ENCODE measurements at places on chromosomes 1 and 21.

DNA sequence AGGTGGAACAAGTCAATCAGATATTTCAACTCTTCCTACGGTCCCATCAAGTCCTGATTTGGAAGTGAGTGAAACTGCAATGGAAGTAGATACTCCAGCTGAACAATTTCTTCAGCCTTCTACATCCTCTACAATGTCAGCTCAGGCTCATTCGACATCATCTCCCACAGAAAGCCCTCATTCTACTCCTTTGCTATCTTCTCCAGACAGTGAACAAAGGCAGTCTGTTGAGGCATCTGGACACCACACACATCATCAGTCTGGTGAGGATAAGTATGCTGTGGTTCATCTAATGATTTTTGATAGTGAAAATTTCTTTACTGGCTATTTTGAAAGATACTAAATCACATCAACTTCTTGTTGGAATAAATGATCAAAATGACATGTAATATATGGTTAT is 67.7 kb upstream of the MPC2 start:
- H3K4me3 ChIP-seq: no peak overlapping the region
- H3K4me1 ChIP-seq: peaks cover 13% of the 10 kb centered on the region
- no peaks in the 10 kb centered on the region for H3K27me3 ChIP-seq
- H3K36me3 ChIP-seq: peaks cover 27% of the 10 kb centered on the region
- no peak overlapping the region for H3K27ac ChIP-seq

DNA sequence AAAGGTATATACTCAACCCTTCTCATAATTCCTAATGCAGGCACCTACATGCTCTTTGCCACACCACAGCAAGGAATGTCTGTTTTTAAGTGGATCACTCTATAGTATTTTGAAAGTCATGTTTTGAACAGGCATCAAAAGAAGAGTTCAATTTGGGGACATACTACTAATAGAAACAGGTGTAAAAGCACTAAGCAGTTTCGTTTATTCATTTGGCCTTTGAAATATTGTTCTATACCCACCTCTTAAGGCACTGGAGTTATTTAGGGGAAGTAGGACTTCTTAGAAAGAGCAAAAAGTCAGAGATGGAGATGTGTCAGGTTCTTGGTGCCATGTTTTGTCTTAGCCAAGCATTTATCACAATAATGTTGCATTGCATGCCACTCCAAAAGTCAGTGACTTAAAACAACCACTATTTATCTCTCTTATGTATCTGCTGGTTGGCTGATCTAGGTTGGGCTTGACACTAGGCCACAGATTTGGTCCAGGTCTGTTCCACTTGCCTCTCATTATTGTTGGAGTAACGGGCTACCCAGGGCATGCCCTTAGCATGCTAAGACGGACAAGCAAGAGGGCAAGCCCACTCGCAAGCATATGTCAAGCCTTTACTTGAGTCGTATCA is 107.5 kb downstream of the RGL1 start:
- H3K27ac ChIP-seq: no peak overlapping the region
- H3K4me3 ChIP-seq: no peak overlapping the region
- no peak for DNase-seq
- peaks cover 11% of the 10 kb centered on the region for H3K4me1 ChIP-seq

DNA sequence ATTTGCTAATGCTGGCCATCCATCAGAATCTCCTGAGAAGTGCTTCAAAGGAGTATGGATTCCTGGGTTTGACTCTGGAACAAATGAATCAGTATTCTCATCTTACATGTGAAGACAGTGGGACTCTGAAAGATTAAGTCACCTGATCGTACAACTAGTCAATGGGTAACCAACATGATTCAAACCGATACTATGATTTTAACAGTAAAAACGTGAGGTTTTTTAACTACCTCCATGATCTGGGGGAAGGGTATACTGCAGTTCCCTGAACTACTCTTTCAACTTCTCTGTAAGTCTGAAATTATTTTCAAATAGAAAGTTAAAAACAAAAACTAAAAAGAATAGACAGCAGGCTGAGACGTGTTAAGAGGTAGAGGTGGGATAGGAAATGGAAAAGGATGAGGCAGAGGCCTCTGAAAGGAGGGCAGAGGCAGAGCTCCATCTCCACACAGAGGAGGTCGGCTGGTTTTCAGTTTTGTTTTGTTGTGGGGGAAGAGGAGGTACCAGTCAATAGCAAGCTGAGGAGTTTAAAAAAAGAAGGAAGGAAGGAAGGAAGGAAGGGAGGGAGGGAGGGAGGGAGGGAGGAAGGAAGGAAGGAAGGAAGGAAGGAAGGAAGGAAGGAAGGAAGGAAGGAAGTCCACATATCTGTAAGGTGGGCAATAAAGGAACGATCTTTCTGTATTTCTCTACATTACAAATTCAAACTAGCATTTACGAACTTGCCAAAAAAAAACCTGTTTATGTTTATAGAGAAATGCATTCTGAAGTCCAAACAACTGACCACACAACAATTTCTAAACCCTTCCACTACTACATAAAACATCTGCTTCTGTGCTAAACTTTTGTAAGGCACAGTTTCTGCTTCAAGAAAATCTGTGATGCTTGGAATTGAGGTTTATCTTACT is 213.1 kb downstream of the RERE start:
- H3K36me3 ChIP-seq: peaks cover 3% of the 10 kb centered on the region
- peak overlapping the region; percentile 94 for H3K27ac ChIP-seq
- peak overlapping the region; percentile 61 for H3K4me3 ChIP-seq
- no peak for DNase-seq
- H3K4me1 ChIP-seq: peaks cover 28% of the 10 kb centered on the region
- H3K27me3 ChIP-seq: no peaks in the 10 kb centered on the region

DNA sequence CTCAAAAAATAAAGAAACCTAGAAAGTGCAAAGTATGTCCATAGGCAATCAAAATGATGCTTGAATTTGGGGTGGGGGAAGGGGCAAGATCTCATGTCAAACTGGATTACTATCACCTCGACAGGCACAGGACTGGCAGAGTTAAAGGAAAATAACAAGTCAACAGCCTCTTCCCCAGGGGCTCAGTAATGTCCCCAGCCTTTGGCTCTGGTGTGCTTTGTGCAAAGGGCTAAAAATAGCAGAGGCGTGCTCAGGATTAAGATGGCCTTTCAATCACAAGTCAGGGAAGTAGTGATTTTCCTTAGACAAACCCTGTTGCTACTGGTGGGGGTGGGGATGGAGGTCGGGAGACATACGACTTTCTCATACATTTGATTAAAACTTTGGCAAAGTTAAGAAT is 63.5 kb upstream of the OLIG2 start:
- DNase-seq: no peak
- peaks cover 2% of the 10 kb centered on the region for H3K36me3 ChIP-seq
- no peak overlapping the region for H3K4me3 ChIP-seq
- H3K27ac ChIP-seq: no peak overlapping the region
- H3K27me3 ChIP-seq: peaks cover 12% of the 10 kb centered on the region
- peaks cover 16% of the 10 kb centered on the region for H3K4me1 ChIP-seq

DNA sequence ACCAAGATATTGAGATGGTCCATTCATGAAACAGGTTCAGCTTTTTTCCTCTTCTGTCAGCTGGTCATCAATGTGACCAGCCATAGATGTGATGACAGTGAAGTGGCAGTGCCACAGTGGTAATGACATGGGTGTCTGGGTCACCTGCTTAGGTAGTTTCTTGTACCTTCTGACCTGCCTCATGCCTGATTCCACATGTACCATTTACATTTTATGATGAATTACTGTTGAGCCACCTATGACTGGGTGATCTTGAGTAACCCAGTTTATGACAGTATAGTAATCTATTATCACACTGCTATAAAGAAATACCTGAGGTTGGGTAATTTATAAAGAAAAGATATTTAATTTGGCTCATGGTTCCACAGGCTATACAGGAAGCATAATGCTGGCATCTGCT is 45.7 kb downstream of the RGSL1 start:
- H3K4me3 ChIP-seq: no peak overlapping the region
- H3K4me1 ChIP-seq: no peaks in the 10 kb centered on the region
- no peak for DNase-seq
- no peaks in the 10 kb centered on the region for H3K27me3 ChIP-seq
- no peaks in the 10 kb centered on the region for H3K36me3 ChIP-seq

- H3K4me1 ChIP-seq: no peaks in the 10 kb centered on the region
- no peaks in the 10 kb centered on the region for H3K36me3 ChIP-seq
- H3K27me3 ChIP-seq: no peaks in the 10 kb centered on the region
- H3K27ac ChIP-seq: no peak overlapping the region
- H3K4me3 ChIP-seq: no peak overlapping the region
These were observed 767.7 kb upstream of the ADGRL2 start for GRCh38 chr1:81032973-81033425.

GRCh38 chr1:32801096-32801715 is 16.0 kb downstream of the YARS1 start:
- H3K4me1 ChIP-seq: peaks cover 42% of the 10 kb centered on the region
- peak overlapping the region; percentile 84 for H3K27ac ChIP-seq
- peaks cover 33% of the 10 kb centered on the region for H3K36me3 ChIP-seq
- DNase-seq: no peak
- peak overlapping the region; percentile 47 for H3K4me3 ChIP-seq
- no peaks in the 10 kb centered on the region for H3K27me3 ChIP-seq

DNA sequence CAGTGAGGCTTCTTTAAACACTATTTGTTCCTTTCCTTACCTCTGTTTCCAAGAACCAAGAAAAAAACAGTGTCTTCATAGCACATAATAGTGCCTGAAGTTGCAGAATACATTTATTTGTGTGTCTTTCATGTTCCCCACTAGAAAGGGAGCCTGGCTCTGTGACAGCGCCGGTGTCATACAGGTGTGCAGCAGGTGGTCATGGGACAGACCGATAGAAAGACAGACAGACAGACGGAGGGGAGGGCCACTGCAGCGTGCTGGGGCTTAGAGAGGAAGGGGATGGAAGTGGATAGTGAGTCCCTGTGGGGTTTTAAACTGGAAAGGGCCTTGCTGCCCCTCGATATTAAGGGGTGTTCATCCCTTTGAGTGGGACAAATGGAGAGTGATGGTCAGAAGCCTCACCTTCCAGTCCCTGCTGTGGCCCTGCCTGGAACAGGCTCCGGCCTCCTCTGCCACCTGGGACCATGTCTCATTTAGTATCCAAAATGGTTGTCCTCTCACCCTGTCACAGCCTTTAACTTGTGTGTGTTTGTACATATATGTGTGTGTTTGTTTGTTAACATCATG is 152.9 kb downstream of the PGBD5 start:
- H3K36me3 ChIP-seq: peaks cover 13% of the 10 kb centered on the region
- DNase-seq: no peak
- H3K4me1 ChIP-seq: peaks cover 6% of the 10 kb centered on the region
- H3K4me3 ChIP-seq: no peak overlapping the region
- H3K27ac ChIP-seq: no peak overlapping the region

DNA sequence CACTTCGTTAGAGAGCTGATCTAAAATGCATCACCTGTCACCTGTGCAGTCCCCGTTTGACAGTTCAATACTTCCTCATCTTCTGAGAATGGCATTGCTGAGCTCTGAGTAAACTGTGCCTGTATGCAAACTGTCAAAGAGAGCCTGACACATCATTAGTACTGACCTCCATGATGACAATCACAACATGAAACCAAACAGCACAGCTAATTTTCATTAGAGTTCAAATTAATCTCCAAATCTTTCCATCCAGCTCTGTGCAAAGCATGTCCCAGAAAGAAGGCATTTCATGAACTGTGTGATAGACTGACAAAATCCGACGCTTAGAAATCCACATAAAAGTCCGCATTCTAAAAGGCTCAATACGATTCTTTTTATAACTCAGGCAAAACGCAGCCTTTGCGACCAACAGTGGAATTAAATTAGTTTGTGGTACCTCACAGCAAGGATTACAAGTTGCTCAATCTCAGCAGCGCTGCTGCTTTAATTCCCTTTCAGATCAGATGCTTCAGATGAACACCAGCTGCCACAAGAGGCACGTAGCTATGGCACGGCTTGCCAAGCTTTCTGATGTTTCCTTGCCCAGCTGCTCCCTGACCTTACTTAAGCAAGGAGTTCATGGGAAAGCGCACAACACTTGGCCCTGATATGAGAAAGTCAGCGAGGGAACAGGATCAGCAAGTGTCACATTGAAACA is 765.5 kb upstream of the PRMT6 start:
- H3K27ac ChIP-seq: no peak overlapping the region
- H3K27me3 ChIP-seq: no peaks in the 10 kb centered on the region
- H3K4me1 ChIP-seq: no peaks in the 10 kb centered on the region
- no peak for DNase-seq
- peaks cover 2% of the 10 kb centered on the region for H3K36me3 ChIP-seq

- peaks cover 17% of the 10 kb centered on the region for H3K27me3 ChIP-seq
- H3K27ac ChIP-seq: no peak overlapping the region
- peaks cover 2% of the 10 kb centered on the region for H3K36me3 ChIP-seq
- H3K4me1 ChIP-seq: no peaks in the 10 kb centered on the region
These were observed 11.5 kb upstream of the ZNF362 start for GRCh38 chr1:33244809-33245186.

GRCh38 chr1:97332716-97333115 is 588.1 kb downstream of the DPYD start:
- H3K36me3 ChIP-seq: no peaks in the 10 kb centered on the region
- H3K27ac ChIP-seq: no peak overlapping the region
- no peaks in the 10 kb centered on the region for H3K27me3 ChIP-seq
- H3K4me1 ChIP-seq: no peaks in the 10 kb centered on the region

- H3K4me1 ChIP-seq: no peaks in the 10 kb centered on the region
- H3K4me3 ChIP-seq: no peak overlapping the region
- no peak for DNase-seq
- H3K36me3 ChIP-seq: peaks cover 2% of the 10 kb centered on the region
These were observed 69.6 kb upstream of the SGIP1 start for GRCh38 chr1:66464351-66464750.

DNA sequence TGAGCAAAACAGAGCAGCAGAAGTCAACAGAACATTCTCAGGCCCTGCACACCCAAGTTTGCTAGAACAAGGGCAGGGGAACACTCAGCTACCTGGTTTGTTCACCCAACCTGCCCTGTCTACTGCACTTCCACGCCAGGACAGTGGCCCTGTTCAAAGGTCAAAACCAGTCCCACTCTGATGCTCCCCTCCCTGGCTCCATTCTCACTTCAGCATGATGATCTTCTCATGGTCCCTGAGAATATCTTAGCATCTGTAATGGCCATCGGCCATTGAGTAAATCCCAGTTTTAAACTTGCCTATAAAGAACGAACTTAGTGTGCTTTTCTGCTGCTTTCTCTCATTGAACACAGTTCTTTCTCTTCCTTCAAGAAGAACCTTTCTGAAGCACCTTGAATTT is 293.6 kb downstream of the SMYD3 start:
- H3K27me3 ChIP-seq: no peaks in the 10 kb centered on the region
- H3K4me1 ChIP-seq: peaks cover 7% of the 10 kb centered on the region
- no peak for DNase-seq
- H3K36me3 ChIP-seq: no peaks in the 10 kb centered on the region
- no peak overlapping the region for H3K4me3 ChIP-seq

DNA sequence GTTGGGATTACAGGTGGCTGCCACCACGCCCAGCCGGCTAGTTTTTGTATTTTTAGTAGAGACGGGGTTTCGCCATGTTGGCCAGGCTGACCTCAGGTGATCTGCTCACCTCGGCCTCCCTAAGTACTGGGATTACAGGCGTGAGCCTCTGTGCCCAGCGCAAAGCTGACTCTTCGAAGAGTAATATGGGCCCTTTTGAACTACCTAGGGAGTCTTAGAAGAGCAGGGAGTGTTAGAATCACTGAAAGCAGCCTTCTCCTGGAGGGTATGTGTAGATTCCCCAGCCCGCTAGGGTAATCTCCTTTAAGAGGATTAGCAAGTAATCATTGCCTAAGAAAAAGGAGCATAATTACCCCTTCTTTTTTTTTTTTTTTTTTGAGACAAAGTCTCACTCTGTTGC is 6.5 kb upstream of the MAST2 start:
- no peaks in the 10 kb centered on the region for H3K4me1 ChIP-seq
- no peaks in the 10 kb centered on the region for H3K36me3 ChIP-seq
- no peak overlapping the region for H3K27ac ChIP-seq

GRCh38 chr21:37230632-37231248 is 36.4 kb downstream of the VPS26C start:
- no peaks in the 10 kb centered on the region for H3K27me3 ChIP-seq
- H3K4me1 ChIP-seq: peaks cover 4% of the 10 kb centered on the region
- H3K27ac ChIP-seq: peak overlapping the region; percentile 55

GRCh38 chr1:234962340-234962989 is 166.2 kb downstream of the TOMM20 start:
- H3K27me3 ChIP-seq: no peaks in the 10 kb centered on the region
- H3K4me1 ChIP-seq: peaks cover 55% of the 10 kb centered on the region
- no peak for DNase-seq
